ENCODE measurements at places on chromosomes 3 and 15. TPM values are rescaled to one million over a fixed set of nuclear protein-coding genes. Genes with fewer than 3 reads are reported as not detected.

The PIERCE2 gene
- 0.23 TPM for polyA plus RNA-seq

The SLC51A gene
- polyA plus RNA-seq: not detected

The TF gene
- 0.36 TPM for polyA plus RNA-seq

The LRRC31 gene
- not detected for polyA plus RNA-seq

The MST1R gene
- polyA plus RNA-seq: 1.7 TPM

The LOXL1 gene
- 0.46 TPM for polyA plus RNA-seq

The KNG1 gene
- not detected for polyA plus RNA-seq

The GNAT1 gene
- not detected for polyA plus RNA-seq

The CCR1 gene
- polyA plus RNA-seq: 0.39 TPM

The TCF12 gene
- polyA plus RNA-seq: 27.1 TPM

The CCRL2 gene
- polyA plus RNA-seq: 3.3 TPM

All from B cell (primary cell).